Left kidney (tissue), 8 donors: ENCODE measurements at places on chromosomes 1 and 21. TPM values are rescaled to one million over a fixed set of nuclear protein-coding genes. Genes with fewer than 3 reads are reported as not detected.

GRCh38 chr1:155170101-155170785, 2.9 kb downstream of the KRTCAP2 start:
- no peak for DNase-seq

- no peak for DNase-seq
Observed at GRCh38 chr1:54280651-54281050, 80.7 kb downstream of the MRPL37 start.

GRCh38 chr1:10947691-10948462, 64.6 kb upstream of the TARDBP start:
- no peak for DNase-seq

- DNase-seq: no peak
Observed at GRCh38 chr1:75602486-75602885, 8.4 kb downstream of the SLC44A5 start.

DNA sequence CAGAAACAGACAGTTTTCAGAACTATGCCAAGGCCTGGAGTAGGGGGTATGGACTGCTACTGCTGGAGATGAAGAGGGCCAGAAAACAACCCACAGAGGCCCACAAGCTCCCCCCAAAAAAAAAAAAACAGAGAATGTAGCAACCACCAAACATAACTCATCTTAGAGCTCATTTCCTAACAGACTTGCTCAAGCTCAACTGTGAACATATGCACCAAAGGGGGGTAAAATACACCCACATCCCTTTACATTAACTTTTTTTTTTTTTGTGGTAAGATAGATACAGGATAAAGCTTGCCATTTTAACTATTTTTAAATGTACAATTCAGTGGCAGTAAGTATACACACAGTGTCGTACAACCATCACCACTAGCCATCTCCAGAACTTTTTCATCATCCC, 36.0 kb downstream of the SEC16B start:
- no peak for DNase-seq

DNA sequence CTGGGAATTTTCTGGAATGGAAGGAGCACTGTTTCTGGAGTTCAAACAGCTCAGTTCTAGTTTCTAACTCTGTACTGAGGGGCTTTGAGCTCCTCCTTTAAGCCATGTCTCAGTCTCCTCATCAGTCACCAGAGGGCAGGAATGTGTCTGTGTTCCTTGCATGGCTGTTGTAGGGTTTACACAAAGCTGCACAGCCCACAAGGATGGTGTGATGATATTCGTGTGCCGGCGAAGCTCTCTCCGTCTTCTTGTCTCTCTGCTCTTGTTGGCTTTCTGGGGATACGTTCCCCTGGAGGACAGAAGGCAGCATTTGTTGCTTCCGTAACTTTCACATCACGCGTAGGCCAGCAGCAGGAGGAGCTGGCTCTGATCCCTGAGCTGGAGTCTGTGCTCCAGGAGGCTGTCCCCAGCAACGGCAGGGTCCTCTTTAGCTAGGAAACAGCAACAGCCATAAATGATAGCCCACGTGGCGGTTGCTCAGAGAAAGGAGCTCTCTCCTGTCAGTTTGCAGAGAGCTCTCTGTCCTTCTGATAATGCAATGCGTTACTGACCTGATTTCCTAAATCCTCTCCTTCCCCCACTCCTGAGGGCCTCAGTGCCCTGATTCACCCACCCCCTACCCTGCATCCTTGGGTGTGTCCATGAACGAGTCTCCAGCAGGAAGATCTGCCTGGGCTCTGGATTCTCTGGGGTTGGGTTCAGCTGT, 189.2 kb upstream of the VAMP3 start:
- DNase-seq: no peak

DNA sequence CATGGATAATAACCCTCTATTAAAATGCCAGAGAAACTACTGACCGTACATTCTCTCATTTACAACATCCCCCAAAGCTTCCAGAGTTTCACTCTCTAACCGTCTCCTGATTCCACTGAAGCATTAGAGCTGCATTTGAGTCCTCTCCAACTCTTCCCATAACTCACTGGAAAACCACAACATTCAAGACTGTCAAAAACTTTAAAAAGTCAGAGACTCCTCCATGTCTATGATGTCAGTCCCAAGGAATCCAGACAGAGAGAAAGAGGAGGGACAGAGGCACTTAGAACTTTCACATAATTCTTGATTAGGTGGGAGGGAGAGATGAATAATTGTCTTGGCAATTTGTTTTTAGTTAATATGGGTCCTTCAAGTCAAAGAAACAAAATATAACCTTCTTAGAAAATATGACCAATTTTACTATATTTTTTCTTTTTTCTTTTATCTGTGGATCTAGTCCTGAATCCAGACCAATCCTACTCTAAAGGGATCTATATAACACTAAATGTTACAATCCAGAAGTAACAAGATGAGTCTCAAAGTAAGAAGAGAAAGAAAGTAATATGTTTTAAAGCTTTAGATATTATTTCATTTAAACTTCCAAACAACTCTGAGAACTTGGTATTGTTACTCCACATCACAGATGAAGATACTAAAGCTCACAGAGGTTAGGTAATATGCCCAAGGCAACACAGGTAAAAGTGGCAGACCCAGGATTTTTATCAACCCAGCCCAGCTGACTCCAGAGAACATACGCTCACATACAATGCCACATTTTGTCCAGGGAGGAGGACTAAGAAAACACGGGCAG, 23.8 kb downstream of the OTUD7B start:
- peak; percentile 79 for DNase-seq

DNA sequence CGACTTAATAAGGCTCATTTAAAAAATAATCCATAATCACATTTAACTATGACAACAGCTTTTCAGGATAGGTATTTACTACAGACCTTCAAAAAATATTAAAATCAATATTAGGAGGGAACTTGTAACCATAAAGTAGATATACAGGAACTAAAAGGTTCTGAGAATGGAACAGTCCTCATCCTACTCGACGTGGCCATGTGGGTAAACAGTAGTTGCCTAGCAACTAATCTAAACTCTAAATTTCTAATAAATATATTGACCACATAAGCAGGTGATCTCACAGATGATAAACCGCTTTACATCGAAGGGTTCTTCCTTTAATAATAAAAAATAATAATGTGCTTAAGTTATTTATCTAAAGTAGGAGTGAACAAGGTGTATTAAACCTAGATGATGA, 7.9 kb downstream of the AKT3 start:
- no peak for DNase-seq

DNA sequence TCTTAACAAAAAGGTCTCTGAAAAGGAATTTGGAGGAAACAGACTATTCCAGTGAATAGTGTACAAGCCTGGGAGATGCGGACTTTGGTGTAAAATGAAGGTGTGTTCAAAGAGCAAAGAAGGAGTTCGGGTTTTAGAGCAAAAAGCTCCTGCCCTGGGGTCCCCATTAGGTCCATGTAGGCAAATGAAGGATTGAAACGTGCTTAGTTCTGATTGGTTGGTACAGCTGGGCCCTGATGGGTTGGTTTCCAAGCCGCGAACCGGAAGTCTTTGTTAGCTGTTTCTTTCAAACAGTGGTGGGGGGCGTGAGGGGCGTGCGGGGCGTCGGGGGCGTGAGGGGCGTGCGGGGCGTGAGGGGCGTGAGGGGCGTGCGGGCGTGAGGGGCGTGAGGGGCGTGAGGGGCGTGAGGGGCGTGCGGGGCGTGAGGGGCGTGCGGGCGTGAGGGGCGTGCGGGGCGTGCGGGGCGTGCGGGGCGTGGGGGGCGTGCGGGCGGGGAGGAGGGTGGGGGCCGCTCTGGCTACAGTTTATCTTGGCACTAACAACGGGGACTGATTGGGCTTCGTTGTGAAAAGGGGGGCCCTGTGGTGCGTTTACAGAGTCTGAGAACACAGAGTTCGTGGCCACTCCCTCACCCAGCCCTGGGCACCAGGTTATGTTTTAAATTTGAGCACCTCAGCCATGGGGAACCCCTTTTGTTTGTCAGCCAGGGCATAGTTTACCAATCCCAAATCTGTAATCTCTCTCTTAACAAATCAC, 29.4 kb downstream of the LRRC3 start:
- no peak for DNase-seq

DNA sequence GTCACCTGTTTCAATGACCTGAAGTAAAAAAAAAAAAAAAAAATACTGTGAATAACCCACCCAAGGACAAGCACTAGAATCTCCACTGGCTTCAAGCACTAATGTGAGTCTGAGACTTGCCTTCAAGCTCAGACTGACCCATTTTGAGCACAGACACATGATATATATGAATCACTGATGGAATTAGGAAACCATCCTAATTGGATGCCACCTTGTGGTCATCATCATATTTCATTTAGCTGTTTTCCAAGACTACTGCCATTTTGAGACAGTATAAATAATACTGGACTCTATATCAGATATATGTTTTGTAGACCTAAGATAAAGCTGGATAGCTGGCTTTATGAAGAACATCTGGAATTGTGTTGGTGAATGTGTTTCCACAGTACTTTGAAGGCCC, 1232.0 kb downstream of the KCNT2 start:
- no peak for DNase-seq

The PTPRF gene
- 240 TPM for polyA plus RNA-seq

The BMP8B gene
- polyA plus RNA-seq: 2.0 TPM
